Left cardiac atrium (tissue), 4 donors: ENCODE measurements at places on chromosomes 12 and 14.

DNA sequence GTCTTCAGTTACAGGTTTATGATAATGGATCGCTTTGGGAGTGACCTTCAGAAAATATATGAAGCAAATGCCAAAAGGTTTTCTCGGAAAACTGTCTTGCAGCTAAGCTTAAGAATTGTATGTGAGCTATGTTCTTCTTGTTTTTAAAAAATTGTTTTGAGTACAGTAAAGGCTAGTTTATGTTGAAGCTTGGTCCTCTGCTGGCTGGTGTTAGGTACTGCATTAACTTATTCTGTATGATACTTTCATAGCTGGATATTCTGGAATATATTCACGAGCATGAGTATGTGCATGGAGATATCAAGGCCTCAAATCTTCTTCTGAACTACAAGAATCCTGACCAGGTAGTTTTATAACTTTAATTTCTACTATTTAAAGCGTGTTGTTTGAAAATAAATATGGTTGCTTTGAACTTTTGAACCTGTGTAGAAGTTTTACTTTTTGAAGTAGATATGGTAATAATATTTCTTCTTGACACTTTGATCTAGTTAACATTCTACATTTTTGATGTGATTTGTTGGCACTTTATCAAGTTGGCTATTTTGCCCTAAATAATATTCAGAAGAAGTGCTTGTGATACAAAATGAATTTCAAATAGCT lies 55.7 kb downstream of the VRK1 start:
- DNase-seq = no peak

- DNase-seq = no peak
These were observed 38.7 kb downstream of the FBRSL1 start for GRCh38 chr12:132528564-132529106.

- DNase-seq = no peak
These were observed 213.5 kb upstream of the LHX5 start for GRCh38 chr12:113684908-113685782.

DNA sequence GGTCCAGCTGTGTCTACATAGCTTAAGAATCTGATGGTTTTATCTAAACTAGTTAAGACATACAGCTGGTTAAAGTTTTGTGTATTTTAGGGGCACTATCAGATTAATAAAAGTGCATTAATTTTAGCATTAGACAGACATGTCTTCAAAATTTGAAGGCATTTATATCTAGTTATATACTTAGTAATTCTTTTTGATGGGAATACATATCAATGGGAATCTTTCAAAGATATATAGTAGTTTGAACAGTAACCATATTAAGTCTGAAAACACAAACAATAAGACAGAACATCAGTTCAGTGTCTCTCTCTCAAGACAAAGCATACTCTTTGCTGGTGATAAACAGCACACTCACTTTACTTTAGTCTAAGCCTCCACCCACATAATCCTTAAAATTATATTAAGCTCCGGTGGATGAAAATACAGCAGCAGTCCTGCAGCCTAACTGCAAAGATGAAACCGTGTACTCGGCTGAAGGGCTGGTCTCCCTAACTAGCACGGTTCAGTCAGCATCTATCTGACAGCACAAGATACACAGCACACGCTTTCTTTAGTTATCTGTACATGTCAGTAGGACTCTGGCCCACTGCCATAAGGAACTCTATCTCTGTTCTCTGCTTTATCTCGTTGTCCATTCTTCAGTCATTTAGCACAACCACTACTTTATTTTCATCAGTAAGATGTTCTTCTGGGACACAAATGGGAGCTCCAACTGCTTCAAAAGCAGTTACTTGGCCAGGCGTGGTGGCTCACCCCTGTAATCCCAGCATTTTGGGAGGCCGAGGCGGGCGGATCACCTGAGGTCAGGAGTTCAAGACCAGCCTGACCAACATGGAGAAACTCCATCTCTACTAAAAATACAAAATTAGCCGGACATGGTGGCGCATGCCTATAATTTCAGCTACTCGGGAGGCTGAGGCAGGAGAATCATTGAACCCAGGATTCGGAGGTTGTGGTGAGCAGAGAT lies 80.5 kb downstream of the MED13L start:
- no peak for DNase-seq

DNA sequence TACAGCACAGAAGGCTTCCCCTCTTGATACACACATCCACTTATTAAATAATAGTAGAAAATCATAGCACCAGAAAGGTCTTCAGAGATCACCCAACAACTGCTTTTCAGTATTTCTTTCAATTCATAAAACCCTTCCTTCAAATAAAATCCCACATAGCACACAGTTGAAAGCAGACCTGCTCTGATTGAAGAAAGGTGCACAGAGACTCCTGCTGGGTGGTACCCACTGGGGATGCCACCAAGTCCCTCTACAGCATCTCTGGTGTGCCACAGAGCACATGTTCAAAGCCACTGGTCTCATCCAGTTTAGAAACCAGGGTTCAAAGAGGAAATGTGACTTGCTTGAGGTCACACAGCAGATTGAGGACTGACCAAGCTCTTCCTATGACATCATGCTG lies 427.5 kb downstream of the BCL11B start:
- no peak for DNase-seq
